ENCODE measurements at places on chromosomes 16 and 17.

GRCh38 chr17:9676084-9676483 lies 30.8 kb downstream of the USP43 start:
- no peak for DNase-seq

DNA sequence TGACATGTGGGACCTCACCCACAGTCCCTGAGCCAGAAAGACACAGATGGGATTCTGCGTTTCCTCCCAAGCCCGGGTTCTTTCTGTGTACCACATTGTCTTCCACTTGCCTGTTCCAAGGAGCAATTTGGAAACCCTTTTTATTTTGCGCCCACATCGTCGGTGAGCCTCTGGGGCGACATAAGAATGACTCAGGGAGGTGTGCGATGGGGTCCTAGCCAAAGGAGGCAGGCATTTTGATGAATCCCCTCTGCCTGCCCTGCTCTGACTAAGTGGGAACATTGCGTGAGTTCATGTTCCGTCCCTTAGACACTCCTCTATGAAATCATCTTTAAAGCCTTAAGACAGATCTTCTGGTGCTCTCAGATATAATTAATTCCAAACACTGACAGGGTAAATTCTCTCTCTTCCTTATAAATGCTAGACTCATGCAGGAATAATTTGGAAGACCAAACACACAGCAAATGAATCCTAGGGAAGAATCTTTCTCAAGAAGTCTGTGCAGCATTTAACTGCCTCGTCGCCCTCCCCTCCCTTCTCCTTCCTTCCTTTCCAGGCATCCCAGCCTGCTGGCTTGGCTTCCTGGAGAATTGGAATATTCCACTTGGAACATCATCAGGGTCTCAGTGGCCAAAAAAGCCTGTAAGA lies 52.7 kb upstream of the FOXF1 start:
- no peak for DNase-seq

- DNase-seq, result no peak
Observed at GRCh38 chr16:73775841-73776388, 520.7 kb upstream of the PSMD7 start.

- peak; percentile 41 for DNase-seq
Observed at GRCh38 chr17:61833536-61834193, 29.7 kb downstream of the BRIP1 start.

DNA sequence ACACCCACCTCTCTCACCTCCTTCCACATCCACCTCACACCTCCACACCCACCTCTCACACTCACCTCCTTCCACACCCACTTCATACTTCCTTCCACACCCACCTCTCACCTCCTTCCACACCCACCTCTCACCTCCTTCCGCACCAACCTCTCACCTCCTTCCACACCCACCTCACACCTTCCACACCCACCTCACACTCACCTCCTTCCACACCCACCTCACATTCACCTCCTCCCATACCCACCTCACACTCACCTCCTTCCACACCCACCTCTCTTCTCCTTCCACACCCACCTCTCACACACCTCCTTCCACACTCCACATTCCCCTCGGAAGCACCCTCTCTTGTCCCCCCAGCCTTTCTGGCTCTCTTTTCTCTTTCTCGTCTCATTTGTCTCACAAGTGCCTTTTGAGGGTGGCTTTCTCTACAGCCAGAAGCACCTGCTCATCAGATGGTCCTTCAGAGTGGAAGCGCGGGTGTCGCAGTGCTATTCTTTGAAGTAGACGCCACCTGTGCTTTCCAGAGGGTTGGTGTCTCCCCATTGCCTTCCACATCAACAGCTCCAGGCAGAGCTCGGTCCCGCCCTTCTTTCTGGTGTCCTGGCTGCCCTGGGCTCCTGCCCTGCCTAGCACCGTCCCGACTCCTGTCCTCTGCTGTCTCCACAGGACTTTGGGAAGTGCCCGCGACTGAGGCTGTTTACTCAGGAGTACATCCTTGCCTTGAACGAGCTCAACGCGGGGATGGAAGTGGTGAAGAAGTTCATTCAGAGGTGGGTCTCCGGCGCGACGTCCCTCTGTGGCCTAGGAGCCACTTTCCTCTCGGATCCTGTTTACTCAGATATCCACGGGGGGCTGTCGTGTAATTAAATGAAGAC lies 109.4 kb upstream of the PLCG2 start:
- DNase-seq, result no peak

DNA sequence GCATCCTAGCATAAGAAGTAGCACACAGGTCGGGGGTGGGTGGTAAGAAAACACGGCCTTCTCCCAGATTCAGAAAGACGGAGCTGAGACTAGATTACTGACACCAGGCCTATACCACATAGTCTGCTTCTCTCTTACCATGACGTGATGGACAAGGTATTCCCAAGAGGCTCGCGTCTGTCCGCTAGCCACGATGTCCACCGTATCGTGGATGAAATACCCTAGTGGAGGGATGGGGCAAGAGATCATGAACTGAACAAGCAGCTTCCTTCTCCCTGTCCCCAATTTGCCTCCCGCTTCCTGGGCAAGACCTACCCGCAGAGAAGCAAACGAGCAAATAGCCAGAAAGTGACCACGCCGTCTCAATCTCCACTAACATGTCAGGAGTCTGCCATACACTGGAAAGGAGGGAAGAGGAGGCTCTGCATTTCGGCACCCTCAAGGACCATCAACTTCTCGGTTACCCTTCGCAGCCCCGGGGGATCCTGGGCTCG lies 820 bp downstream of the TLCD1 start:
- no peak for DNase-seq

- DNase-seq, result no peak
Observed at GRCh38 chr17:57602896-57603295, 142.2 kb downstream of the CCDC182 start.

DNA sequence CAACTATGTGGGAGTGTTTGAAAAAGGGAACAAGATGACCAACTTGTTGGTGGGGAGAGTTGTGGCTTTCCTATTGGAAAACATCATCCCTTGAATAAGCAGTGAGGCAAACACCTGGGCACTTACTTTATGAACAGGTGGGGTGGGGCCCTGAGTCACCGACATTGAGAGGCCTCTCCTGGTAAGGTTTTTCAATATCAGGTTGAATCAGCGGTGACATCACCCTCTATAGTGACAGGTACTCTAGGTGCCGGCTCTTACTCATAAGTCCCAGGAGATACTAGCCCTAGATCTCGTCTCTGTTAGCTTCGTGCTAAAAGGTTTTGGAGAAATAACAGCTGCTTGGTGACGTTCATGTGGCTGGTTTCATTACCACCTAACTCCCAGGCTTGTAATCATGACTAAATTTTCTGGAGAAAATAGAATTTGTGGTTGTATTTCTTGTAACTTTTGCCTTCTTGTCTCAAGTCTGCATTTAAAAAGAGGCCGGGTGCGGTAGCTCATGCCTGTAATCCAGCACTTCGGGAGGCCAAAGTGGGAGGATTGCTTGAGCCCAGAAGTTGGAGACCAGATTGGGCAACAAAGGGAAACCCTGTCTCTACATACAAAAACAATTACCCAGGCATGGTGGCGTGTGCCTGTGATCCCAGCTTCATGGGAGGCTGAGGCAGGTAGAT lies 19.3 kb downstream of the CDH1 start:
- no peak for DNase-seq

GRCh38 chr17:77425791-77426641 lies 285.2 kb downstream of the SEC14L1 start:
- DNase-seq, result no peak

- DNase-seq, result no peak
Observed at GRCh38 chr17:57811638-57812280, 38.1 kb downstream of the MRPS23 start.

GRCh38 chr17:72387969-72388368 lies 267.1 kb downstream of the SOX9 start:
- DNase-seq, result no peak

GRCh38 chr16:48076455-48077012 lies 79.3 kb downstream of the ABCC12 start:
- DNase-seq, result no peak

GRCh38 chr17:35930211-35931065 lies at the start of gene RDM1:
Gene RDM1 (minus strand): TSS chr17:35930773. CDS start chr17:35930727, 46 bp downstream.
- DNase-seq, result no peak

DNA sequence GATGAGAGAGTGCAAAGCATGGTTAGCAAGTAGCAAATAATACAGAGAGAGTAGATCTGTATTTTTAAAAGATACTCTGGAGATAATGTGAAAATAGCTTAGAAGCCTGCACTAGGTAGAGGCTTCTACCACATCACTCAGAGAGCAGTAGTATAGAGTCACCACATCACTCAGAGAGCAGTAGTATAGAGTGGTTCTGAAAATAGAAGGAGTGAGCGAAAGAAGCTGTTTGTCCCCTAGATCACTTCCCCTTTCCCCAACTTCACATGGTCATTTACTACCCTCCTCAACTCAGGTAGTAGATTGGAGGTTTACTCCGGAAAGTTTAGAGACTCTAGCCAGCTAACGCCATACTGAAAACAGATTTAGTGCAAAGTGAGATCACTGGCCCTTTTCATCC lies 17.1 kb downstream of the DGKE start:
- no peak for DNase-seq

- DNase-seq, result no peak
Observed at GRCh38 chr16:64295466-64295865, 826.4 kb downstream of the CDH11 start.

GRCh38 chr17:82345151-82345976 lies 11.8 kb upstream of the SECTM1 start:
- no peak for DNase-seq

DNA sequence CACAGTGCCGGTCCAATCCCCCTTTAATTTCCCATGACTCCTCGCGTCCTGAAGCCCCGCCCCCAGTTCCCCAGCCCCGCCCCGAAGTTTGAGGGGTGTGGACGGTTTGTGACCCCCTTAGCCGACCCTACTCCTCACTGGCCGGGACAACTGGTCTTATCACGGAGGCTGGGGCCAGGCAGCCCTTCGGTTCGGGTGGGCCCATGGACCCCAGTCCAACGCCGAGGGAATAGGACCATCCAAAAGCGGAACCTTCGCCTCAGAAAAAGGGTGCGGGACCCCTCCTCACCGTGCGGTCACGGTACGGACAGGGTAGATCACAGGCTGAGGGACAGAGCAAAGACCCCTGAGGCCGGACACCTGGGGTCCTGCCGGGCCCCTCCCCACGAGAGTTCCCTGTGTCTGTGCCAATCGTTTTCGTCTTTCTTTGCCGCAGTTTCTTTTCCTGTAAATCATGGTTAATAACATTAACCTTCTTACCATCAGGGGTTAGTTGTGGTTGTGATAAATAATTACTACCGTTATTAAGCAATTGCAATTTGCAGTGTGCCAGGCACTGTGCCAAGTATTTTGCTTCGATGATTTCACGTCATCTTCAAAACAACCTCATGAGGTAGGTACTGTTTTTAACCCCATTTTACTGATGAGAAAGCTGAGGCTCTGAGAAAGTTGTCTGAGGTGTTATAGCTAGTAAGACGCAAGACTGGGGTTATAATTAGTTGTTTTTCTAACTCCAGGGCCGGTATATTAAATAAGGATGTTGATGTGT lies 543 bp downstream of the TMUB2 start:
- DNase-seq, result no peak

DNA sequence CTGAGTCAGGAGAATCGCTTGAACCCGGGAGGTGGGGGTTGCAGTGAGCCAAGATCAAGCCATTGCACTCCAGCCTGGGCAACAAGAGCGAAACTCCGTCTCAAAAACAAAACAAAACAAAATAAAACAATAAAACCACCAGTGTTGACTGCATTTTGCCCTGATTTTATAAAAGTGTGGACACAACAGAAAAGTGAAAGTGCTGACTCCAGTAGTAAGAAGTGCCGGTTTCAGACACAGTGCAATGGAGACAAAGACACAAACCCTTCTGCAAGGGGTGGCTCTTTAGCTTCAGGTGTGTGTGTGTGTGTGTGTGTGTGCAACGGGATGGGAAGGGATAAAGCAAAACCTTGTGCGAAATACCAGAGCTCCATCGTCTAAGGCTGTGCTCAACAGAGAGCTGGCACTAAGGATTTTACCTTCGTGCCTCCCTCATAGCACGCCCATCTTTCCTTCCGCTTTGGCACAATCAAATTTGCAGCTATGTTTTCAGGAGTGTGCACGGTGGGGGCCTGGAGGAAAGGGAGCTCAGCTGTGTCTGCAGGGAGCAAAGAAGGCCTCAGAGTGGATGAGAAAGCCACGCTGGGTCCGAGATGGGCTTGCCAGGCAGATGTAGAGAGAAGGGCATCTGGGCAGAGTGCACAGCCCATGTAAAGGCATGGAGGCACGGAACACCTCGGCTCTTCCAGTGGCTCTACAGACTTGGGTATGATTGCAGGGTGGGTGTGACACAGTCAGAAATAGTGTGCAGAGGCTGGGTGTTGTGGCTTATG lies 15.5 kb downstream of the MXRA7 start:
- no peak for DNase-seq

All from HS-27A (cell line).